Activated T-helper 1 cell treated with Interleukin-2 at 50 U/mL for 16 hours (primary cell): ENCODE measurements at places on chromosomes 4 and X.

DNA sequence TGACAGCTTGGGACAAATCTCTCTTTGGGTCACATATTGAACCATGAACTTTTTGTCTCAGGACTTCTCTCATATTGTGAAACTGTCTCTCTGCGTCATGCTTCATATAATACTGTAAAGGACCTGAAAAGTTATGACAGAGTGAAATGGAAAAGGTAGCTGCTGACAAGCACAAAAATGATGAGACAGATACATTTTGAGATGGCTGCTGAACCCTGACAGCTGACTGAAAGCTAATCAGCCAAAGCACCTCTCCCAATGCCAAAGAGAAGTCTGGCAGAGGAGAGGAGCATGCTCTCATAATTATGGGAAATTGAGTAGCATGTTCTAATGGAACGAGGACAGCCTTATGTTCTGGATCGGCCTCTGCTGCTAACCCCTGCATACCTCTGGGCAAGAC, 873.4 kb upstream of the ADGRL3 start:
- no peak for DNase-seq

- no peak for DNase-seq
These were observed 1.0 kb downstream of the NOA1 start for GRCh38 chr4:56976283-56976836.

DNA sequence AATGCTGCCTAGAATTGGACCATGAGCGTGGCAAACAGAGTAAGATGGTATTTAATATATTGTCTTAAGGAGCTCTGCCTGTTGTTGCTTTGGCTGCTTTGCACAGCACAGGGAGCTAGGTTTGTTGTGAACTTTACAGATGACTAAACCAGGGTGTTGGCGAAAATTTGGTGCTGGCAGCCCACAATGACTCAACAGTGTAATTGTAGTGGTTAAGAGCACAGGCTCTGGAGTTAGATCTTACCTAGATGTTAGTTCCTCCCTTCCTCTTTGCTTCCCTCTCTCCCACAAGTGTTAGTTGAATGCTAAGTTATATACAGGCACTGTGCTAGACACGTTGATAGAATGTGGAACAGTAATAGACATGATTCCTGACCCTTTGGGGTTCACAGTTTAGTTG, 128.9 kb upstream of the TRPC5 start:
- no peak for DNase-seq

DNA sequence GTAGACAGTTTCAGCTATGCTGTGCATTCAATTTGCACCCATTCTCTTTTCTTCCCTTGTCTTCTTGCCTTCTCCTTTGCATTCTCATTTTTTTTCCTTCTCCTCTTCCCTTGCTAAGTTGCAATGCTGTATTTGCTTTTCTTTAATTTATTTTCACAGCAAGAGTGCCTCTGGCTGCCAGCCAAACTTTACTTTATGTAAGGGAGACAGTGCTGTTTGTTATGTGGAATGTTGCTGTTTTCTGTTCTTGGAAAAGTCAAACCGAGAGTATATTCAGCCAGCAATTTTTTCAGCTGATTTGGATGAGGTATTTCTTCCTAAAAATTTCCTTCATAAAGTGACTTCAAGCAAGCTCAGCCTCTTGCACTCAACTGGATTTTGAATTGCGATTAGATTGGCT, 1293.4 kb downstream of the ARAP2 start:
- no peak for DNase-seq

GRCh38 chr4:77880784-77881183, 18.2 kb downstream of the MRPL1 start:
- DNase-seq = no peak

GRCh38 chr4:53043055-53043454, 180.9 kb downstream of the RASL11B start:
- no peak for DNase-seq

DNA sequence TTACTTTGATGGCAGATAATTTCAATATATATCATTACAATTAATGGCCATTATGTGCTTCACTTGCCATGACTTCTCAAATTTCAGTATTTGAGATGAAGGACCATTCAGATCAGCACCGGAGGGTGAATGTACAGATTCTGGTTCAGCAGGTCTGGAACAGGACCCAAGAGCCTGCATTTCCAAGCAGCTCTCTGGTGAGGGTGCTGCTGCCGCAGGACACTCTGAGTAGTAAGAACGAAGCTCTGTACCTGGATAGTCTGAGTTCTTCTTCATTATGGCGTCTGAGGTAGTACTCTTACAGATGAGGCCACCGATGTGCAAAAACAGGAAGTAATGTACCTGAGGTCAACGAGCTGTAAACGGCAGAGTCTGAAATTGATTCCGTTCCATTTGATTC, 228.2 kb downstream of the FBXW7 start:
- no peak for DNase-seq

DNA sequence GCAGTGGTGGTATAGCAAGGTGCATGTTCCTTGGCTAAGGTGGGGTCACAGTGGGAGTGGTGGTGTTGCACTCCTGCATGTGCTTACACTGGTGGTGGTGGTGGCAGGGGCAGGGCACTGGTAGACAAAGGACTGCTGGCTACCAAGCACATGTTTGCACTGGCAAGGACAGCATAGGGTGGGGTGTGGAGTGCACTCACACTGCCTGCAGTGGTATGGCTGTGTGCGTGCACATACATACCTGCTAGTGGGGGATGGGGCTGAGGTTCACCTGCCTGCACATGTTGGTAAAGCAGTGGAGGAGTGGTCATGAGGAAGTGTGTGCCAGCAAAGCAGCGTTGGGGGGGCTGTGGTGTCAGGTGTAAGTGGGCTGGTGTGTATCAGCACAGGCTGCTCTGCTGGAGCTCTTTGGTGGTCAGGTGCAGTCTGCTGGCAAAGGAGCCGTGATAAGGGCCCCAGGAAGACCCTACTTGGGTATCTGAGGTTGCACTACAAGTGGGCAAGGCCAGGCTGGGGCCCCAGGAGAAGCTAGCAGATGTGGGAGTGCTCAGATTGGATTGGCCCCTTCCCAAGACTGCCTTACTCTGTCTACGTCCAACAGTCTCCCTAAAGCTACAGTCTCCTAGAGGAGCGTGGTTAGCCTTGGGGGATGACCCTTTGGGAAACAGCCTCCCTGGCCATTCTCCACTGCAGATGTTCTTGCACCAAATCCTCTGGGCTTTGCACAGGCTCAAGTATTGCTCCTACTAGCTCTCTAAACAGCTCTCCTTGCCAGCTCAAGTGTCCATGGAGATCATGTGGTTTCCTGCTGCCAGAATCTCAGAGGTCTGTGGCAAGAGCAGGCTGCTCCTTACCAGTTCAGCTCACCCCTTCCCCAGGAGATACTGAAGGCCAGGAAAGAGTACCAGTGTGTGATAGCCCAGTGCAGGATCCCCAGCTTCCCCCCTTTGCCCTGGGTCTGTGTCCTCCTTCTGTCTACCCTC, 486.3 kb upstream of the PABPC4L start:
- DNase-seq = no peak

DNA sequence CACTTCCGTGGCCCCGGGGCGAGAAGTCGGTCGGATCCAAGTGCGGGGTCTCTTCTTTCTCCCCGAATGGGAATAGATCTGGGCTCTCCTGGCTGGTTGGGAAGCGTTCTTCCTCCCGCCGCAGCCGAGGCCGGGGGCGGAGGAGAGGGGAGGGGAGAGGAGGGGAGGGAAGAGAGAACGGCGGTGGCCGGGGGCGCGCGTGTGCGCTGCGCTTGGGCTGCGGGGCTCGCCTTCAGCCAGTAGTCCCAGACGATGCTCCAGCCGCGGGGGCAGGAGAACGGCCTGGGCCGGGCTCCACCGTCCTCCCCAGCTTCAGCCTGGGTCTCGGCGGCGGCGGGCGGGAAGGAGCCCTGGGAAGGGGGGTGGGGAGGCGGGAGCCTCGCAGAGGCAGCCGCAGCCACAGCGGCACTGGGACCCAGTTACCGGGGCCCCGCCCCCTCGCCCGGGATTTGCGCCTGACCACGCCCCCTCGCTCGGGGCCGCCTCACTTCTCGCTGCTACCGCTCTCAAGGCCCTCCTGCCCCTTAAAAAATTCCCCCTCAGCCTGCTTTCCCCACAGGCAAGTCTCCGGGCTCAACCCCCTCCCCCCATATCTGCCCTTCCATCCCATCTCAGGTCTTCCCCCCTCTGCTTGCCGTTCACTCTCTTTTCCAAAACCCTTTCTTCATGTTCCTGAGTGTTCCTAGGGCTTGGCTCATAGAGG, at the start of gene FGD1:
Gene FGD1 (minus strand): TSS at position 421 of the 703 bp plus-strand sequence. CDS start 802 bp downstream, outside the sequence.
- DNase-seq = no peak

GRCh38 chr4:128818442-128818841, 8.9 kb downstream of the JADE1 start:
- no peak for DNase-seq

DNA sequence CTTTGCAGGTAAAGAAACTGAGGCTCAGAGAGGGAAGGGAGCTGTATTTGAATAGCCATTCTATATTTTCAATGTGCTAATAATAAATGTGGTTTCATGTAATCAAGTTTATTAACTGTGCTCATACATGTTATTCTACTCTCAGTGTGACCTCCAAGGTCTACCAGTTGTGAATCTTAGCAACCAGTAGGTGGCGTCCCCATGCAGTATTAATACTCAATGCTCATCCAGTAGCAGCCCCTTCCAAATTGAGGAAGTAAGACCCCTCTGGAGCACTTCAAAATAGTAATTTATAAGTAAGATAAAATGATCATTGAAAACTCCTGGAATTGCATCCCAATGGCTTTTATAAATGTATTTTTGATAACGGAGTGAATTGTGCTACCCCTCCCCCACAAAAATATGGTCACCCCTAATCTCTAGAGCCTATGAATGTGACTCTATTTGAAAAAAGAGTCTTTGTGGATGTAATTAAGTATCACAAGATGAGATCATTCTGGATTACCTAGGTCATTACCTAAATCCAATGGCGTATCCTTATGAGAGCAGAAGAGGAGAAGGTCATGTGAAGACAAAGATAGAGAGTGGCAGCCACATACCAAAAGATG, 20.4 kb upstream of the SEPSECS start:
- DNase-seq = no peak

GRCh38 chrX:150648296-150648940, 44.8 kb upstream of the MTMR1 start:
- DNase-seq = no peak

DNA sequence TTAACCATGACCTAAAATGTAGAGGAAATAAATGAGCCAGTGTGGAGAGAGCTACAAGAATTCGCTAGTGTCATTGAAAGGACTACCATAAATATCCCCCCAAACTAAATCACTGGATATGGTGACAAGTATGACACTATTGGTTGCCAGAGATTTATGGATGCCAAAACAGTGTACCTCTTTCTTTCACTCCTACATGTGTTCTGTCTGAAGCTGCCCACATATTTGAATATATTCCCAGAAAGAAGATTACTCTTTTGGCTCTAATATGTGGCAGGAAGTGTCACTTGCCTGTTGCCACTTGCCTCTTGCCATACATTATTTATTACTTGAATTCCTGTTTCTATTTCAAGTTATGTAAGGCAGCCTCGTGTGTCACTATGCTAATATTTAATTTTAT, 1573.6 kb downstream of the TECRL start:
- DNase-seq = no peak

GRCh38 chr4:144302704-144303536, 162.4 kb upstream of the GYPA start:
- DNase-seq = no peak

DNA sequence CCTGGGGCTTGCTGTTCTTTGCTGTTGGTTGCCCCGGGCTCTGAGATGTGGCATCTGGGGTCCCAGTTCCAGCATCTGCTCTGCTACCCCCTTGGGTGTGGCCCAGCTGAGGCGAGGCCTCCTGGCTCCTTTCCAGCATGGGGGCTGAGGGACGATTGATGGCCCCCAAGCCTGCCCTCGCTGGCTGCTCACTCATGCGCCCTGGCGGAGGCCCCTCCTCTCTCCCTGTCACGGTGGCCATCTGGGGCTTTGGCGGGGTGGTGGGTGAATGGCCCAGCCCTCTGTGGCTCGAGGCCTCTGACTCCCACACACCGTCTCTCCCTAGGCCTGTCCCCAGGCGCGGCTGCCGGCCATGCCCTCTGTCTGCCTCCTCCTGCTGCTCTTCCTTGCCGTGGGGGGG, 1.8 kb downstream of the PLXNA3 start:
- no peak for DNase-seq

GRCh38 chr4:184890499-184890898, 64.7 kb upstream of the ACSL1 start:
- DNase-seq = no peak

DNA sequence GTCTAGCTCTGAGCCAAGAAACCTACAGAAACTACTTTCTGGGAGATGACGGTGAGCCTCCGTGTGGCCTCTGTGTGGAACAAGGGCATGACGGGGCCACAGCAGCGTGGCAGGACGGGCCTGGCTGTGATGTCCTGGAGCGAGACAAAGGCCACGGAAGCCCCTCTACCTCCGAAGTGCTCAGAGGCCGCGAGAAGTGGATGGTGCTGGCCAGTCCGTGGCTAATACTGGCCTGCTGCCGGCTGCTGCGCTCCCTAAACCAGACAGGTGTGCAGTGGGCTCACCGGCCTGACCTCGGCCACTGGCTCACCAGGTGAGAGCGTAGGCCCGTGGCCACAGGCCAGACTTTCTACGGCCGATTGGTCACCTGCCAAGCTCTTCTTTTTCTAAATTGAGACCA, 24.6 kb downstream of the PIGG start:
- no peak for DNase-seq

DNA sequence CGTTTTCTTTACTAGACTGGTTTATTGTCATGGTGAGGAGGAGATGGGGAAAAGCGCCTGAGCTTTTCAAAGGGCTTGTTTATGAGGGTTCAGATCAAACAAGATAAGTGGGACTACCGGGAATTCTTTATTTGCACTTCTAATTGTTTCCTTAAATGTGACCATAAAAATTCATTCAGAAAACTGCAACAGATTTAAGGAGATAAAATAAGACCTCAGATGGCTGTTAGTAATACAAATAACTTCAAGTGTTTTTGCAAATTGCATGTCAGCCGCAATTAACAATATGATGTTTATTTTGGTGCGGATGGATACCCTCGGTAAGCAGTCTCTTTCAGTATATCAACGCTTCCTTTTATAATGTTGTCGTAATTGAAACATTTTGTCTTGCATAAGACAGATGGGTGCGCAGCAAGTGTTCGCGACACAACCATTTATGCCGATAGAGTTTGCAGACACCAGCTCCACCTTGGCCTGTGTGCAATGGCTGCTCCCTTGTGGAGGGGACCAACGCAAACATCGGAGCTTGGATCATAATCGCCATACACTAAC, 151.0 kb downstream of the C4orf33 start:
- DNase-seq = no peak

GRCh38 chr4:143399113-143399949, 62.7 kb downstream of the GAB1 start:
- DNase-seq = no peak
